ENCODE measurements at places on chromosomes 7 and 10.

DNA sequence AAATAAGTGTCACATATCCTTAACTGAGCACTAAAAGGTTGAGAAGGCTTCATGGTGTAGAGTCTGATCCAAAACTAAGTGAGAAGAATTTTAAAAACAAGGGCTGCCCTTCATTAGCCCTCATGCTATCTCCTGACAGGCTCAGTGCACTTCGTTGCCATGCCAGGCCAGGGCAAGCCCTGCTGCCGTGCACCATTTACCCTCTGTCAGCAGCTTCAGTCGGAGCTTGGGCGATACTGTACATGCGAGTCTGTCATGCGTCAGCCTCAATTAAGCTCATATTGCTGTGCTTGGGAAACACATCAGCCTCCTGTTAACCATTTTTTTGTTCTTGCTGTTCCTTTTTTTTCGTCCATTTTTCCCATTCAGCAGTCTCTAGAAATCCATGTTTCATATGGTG, 166.6 kb downstream of the VTI1A start:
- H3K4me3 ChIP-seq = no peak overlapping the region
- no peaks in the 10 kb centered on the region for H3K4me1 ChIP-seq
- DNase-seq = no peak
- no peaks in the 10 kb centered on the region for H3K36me3 ChIP-seq

- no peaks in the 10 kb centered on the region for H3K36me3 ChIP-seq
- peaks cover 55% of the 10 kb centered on the region for H3K27me3 ChIP-seq
- no peak overlapping the region for H3K4me3 ChIP-seq
- DNase-seq = no peak
- no peaks in the 10 kb centered on the region for H3K4me1 ChIP-seq
Observed at GRCh38 chr10:78981257-78981969, 87.4 kb upstream of the ZMIZ1 start.

GRCh38 chr7:50779427-50779826, 3.3 kb downstream of the GRB10 start:
- peaks cover 4% of the 10 kb centered on the region for H3K36me3 ChIP-seq
- no peak overlapping the region for H3K27ac ChIP-seq
- no peaks in the 10 kb centered on the region for H3K27me3 ChIP-seq
- no peak for DNase-seq

DNA sequence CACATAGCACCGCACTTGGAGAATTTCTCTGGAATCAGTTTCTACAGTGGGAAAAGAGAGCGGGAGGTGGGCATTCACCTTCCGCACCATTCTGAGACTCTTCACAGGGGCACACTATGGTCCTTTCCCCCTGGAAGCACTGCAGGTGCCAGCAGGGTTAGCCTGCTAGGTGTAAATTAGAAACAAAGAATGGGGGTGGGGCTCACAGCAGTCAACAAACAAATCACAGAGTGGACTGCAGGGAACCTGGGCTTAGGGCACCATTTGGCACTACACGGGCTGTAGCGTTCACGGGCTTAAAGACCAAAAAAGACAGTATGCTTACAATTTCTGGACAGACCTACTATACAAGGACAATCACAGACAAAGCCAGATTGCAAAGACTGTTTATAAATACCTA, 8.0 kb upstream of the PKD1L1 start:
- no peaks in the 10 kb centered on the region for H3K4me1 ChIP-seq
- H3K27me3 ChIP-seq = no peaks in the 10 kb centered on the region
- DNase-seq = no peak
- H3K4me3 ChIP-seq = no peak overlapping the region
- H3K27ac ChIP-seq = no peak overlapping the region
- H3K36me3 ChIP-seq = peaks cover 21% of the 10 kb centered on the region

DNA sequence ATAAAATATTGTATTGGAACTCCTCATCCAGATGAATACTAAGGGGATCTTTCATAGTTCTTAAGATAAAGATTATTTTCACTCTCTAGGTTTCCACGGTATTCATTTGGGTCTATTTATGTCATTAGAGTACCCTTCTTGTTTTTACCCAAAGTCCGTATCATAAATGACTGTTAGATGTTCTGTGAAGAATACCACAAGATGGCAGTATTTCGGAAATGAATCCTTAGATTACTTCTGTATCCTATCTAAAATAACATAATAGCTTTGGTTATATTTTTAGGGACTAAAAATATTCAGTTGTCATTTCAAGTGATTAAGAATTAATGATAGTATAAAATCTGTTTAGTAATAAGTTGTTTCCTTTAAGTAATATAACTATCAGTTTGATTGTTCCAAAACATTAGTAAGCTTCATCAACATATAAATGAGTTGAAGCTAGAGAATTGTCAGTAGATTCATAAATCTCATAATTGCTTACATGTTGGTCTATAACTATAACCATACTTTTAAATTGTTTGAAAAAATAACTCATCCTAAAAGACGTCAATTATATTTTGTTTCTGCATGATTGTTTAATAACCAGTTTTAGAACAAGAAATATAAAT, 337.5 kb upstream of the KCND2 start:
- no peaks in the 10 kb centered on the region for H3K27me3 ChIP-seq
- no peaks in the 10 kb centered on the region for H3K36me3 ChIP-seq
- no peak overlapping the region for H3K27ac ChIP-seq
- no peaks in the 10 kb centered on the region for H3K4me1 ChIP-seq

- no peak for DNase-seq
- H3K27ac ChIP-seq = no peak overlapping the region
- H3K4me3 ChIP-seq = no peak overlapping the region
- H3K4me1 ChIP-seq = no peaks in the 10 kb centered on the region
- H3K36me3 ChIP-seq = no peaks in the 10 kb centered on the region
- no peaks in the 10 kb centered on the region for H3K27me3 ChIP-seq
Observed at GRCh38 chr10:20959242-20959641, 62.1 kb upstream of the NEBL start.

GRCh38 chr10:62171791-62172190, 96.9 kb downstream of the RTKN2 start:
- H3K36me3 ChIP-seq = no peaks in the 10 kb centered on the region
- H3K27me3 ChIP-seq = no peaks in the 10 kb centered on the region
- H3K27ac ChIP-seq = no peak overlapping the region
- no peak for DNase-seq
- H3K4me3 ChIP-seq = no peak overlapping the region

DNA sequence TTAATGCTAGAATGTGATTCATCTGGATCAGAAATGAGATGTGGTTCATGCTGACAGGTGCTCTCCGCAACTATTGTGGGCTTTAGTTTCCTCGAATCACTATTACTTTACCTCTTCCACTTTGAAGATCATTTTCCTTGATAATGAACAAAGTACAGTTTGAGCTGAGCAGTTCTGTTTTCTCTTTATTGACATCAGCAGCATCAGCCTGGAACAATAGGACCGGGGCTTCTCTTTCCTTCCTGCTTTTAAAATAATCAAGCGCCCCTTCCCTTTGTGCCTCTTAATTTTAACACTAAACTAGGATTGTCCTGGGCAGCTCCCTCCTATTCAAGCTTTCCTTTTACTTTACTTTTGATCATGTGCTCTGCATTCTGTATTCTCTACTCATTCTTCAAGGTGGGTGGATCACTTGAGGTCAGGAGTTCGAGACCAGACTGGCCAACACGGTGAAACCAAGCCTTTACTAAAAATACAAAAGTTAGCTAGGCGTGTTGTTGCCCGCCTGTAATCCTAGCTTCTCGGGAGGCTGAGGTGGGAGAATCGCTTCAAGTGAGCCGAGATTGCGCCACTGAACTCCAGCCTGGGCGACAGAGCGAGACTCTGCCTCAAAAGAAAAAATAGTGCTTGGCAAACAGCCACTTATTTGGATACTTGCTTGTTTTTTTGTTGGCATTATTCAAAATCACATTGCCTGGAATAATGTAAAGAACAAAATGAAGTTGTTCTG, 67.0 kb upstream of the RHEB start:
- no peaks in the 10 kb centered on the region for H3K4me1 ChIP-seq
- no peak overlapping the region for H3K4me3 ChIP-seq
- no peaks in the 10 kb centered on the region for H3K36me3 ChIP-seq
- no peak for DNase-seq
- no peak overlapping the region for H3K27ac ChIP-seq

- no peak for DNase-seq
- H3K27me3 ChIP-seq = no peaks in the 10 kb centered on the region
Observed at GRCh38 chr10:52775132-52775647, 2.6 kb upstream of the MBL2 start.

GRCh38 chr7:35185908-35186731, 67.8 kb downstream of the TBX20 start:
- peaks cover 5% of the 10 kb centered on the region for H3K27me3 ChIP-seq
- H3K4me3 ChIP-seq = no peak overlapping the region
- peaks cover 8% of the 10 kb centered on the region for H3K4me1 ChIP-seq
- peak; percentile 5 for DNase-seq

- no peak overlapping the region for H3K4me3 ChIP-seq
- H3K27me3 ChIP-seq = peaks cover 18% of the 10 kb centered on the region
- H3K4me1 ChIP-seq = peaks cover 15% of the 10 kb centered on the region
- no peak for DNase-seq
Observed at GRCh38 chr7:36088553-36088952, 64.5 kb upstream of the EEPD1 start.

- H3K27ac ChIP-seq = no peak overlapping the region
- no peaks in the 10 kb centered on the region for H3K4me1 ChIP-seq
- no peak for DNase-seq
- H3K4me3 ChIP-seq = no peak overlapping the region
Observed at GRCh38 chr7:14765731-14766130, 136.8 kb downstream of the DGKB start.

DNA sequence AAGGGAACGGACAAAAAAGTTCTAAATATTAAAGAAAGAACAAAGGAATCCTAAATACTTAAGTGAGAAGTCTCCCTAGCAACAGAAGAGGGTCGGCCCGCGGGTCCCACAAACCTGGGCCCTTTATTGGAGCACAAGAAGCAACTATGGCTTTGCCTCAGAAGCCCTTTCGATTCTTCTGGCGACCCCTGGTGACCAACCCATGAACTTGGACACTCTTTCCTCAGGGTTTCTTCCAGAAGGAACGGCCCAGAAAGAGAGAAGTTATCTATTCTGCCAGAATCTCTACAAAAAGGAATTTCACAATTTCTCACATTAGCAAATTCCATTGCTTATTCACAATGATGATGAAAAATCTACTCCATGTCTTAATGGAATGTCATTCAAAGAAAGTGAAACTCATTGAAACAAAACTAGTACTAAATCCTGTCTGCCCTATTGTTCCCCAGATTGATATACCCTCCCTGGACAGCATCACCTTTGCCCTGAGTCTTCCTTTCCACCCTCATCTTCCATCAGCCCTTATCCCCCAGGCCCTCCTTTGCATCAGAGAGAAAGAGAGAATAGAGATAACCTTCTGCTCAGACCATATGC, 43.7 kb downstream of the CPVL start:
- no peak overlapping the region for H3K4me3 ChIP-seq
- H3K36me3 ChIP-seq = no peaks in the 10 kb centered on the region
- peak; percentile 19 for DNase-seq
- H3K27ac ChIP-seq = no peak overlapping the region

DNA sequence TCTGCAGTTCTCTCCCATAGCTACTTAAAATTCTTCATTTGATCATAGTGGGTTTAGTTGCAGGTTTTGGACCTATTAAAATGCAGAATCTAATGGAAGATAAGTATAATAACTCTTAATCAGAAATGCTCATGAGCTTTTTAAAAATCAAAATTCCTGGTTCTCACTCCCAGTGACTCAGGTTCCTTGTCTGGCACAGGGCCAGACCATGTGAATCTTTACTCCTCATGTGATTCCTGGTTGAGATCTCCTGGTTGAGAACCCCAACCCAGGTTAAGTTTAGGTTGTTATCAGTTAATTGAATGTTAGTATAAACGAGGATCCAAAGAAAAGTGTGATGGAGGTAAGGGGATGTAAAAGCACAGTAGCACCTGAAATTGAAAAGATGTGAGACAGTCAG, 17.5 kb upstream of the TRUB1 start:
- no peak overlapping the region for H3K4me3 ChIP-seq
- DNase-seq = no peak
- no peaks in the 10 kb centered on the region for H3K4me1 ChIP-seq
- peaks cover 6% of the 10 kb centered on the region for H3K27me3 ChIP-seq

DNA sequence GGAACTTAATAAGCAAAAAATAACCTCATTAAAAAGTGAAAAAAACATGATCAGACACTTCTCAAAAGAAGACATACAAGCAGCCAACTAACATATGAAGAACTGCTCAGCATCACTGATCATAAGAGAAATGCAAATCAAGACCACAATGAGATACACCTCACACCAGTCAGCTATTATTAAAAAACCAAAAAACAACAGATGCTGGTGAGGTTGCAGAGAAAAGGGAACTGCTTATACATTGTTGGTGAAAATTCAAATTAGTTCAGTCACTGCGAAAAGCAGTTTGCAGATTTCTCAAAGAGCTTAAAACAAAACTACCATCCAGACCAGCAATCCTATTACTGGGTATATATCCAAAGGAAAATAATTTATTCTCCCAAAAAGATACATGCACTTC, 513.3 kb downstream of the MDFIC start:
- H3K27me3 ChIP-seq = no peaks in the 10 kb centered on the region
- H3K4me3 ChIP-seq = no peak overlapping the region
- H3K27ac ChIP-seq = no peak overlapping the region
- H3K4me1 ChIP-seq = no peaks in the 10 kb centered on the region
- H3K36me3 ChIP-seq = no peaks in the 10 kb centered on the region

- no peaks in the 10 kb centered on the region for H3K36me3 ChIP-seq
- H3K4me1 ChIP-seq = no peaks in the 10 kb centered on the region
- H3K27ac ChIP-seq = no peak overlapping the region
- H3K27me3 ChIP-seq = no peaks in the 10 kb centered on the region
- DNase-seq = no peak
Observed at GRCh38 chr7:11436316-11436715, 395.7 kb downstream of the THSD7A start.

- H3K27me3 ChIP-seq = no peaks in the 10 kb centered on the region
- peaks cover 15% of the 10 kb centered on the region for H3K4me1 ChIP-seq
- H3K4me3 ChIP-seq = no peak overlapping the region
- H3K27ac ChIP-seq = no peak overlapping the region
Observed at GRCh38 chr10:71810048-71810750, 36.9 kb upstream of the VSIR start.

DNA sequence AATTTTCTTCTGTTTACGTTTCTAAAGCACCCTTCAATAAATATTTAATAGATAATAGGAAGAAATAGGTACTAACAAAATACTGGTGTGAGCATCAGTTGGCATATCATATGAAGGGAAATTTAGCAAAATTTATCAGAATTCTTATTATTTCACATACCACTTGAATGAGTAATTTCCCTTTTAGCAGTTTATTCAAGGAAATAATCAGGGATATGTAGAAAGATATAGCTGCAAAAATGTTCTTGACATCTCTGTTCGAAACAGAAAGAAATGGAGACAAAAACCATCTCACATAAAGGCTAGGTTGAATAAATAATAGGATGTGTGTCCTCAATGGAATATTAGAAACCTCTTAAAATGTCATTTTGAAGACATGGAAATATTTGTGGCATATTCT, 35.8 kb upstream of the PIP4K2A start:
- H3K4me1 ChIP-seq = no peaks in the 10 kb centered on the region
- DNase-seq = no peak
- H3K4me3 ChIP-seq = no peak overlapping the region
- no peaks in the 10 kb centered on the region for H3K27me3 ChIP-seq
- H3K36me3 ChIP-seq = no peaks in the 10 kb centered on the region

GRCh38 chr7:142689439-142690120, 59.7 kb upstream of the PRSS1 start:
- no peak overlapping the region for H3K27ac ChIP-seq
- no peak overlapping the region for H3K4me3 ChIP-seq
- no peak for DNase-seq
- no peaks in the 10 kb centered on the region for H3K4me1 ChIP-seq
- H3K27me3 ChIP-seq = no peaks in the 10 kb centered on the region

Measured in K562 (cell line).